AG10803 (cell line): ENCODE measurements at places on chromosomes 4 and X.
A peak's percentile ranks its signal among the peaks of the same experiment; 100 is the strongest.

GRCh38 chr4:58871509-58871908 lies 1761.3 kb upstream of the IGFBP7 start:
- DNase-seq, result no peak

- no peak for DNase-seq
Observed at GRCh38 chrX:27571164-27571563, 19.0 kb upstream of the DCAF8L2 start.

DNA sequence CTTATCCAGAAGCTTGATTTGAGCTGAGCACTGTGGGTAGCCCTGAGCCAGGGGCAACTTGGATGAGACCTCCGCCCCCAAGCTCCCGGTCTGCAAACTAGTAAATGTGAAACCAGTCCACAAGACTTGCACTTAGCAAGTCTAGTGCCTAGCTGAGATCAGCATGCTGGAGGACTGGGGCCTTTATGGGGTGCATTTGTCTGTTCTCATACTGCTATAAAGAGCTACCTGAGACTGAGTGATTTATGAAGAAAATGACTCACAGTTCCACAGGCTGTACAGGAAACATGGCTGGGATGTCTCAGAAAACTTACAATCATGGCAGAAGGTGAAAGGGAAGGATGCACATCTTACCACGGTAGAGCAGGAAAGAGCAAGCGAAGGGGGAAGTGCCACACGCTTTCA lies 42.1 kb upstream of the HOPX start:
- DNase-seq, result no peak

- DNase-seq, result peak; percentile 69
Observed at GRCh38 chr4:15234116-15234855, 193.5 kb upstream of the C1QTNF7 start.

DNA sequence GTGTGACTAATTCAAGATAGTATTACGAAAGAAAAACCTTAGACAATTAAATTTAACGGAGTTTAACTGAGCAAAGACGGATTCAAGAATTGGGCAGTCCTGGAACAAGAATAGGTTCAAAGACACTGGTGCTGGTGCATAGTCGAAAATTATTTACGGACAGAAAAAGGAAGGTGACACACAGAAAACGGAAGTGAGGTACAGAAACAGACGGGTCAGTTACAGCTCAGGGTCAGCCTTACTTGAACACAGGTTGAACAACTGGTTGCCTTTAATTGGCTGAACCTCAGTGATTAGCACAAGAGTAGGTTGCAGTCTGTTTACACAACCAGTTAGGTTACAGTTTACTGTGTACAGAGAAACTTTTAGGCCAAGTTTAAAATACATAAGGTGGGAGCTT lies 31.5 kb downstream of the KLHL8 start:
- DNase-seq, result no peak
